Activated naive CD4-positive, alpha-beta T cell treated with Interleukin-2 at 50 U/mL for 16 hours (primary cell): ENCODE measurements at places on chromosomes 1 and 21.
A peak's percentile ranks its signal among the peaks of the same experiment; 100 is the strongest.

DNA sequence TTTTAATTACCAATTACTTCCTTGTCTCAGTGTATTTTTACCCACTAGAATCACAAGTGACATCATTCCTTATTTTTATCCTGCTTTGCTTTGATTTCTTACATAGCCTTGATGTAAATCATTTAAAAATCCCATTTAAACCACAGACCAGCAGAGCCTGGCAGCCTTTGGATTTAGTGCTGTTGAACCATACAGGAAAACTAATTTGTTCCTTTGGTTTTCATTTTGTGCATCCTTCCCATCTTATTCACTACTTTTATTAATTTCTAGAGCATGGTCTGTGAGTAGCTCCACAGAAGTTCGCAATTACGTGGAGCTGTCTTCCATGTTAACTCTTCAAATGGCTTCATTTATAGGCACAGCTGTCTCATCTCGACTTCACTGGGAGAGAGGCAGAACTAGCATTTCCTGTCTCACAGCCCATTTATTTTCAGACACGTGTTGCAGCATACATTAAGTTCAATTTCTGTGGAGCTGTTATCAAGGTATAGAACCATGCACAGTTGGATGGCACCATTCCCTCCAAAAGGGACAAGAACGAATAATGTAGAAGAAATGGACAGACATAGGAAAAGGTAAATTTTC is 235.3 kb downstream of the MRPL39 start:
- no peak for DNase-seq

DNA sequence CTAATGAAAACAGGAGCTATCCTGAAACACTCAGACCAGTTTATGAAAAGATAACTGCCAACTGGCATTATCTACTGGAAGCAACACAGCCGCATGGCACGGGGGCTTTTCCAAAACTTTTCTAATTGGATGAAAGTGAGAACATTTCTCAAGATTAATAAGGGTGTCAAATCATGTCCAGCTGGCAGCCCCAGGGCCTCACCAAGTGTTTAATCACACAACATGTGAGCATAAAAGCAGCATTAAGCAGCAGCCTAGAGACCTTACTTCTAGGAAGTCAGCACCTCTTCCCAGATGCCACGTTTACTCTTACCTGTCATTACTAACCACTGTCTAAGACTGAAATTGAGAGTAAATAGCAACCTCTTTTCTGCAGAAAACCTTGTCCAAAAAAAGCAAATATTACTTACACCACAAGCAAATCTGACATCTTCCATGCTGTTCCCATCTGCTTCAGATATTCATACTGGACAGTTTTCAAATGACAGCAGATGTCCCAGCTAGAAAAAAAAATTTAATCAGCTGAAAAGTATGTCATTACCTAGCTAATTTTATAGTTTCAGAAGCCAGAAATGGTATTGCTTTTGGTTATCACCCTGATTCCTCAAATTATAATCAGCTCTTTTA is 341.5 kb upstream of the ZP4 start:
- DNase-seq: no peak

- DNase-seq: no peak
Measured at GRCh38 chr1:21525340-21525717, 16.1 kb downstream of the ALPL start.

DNA sequence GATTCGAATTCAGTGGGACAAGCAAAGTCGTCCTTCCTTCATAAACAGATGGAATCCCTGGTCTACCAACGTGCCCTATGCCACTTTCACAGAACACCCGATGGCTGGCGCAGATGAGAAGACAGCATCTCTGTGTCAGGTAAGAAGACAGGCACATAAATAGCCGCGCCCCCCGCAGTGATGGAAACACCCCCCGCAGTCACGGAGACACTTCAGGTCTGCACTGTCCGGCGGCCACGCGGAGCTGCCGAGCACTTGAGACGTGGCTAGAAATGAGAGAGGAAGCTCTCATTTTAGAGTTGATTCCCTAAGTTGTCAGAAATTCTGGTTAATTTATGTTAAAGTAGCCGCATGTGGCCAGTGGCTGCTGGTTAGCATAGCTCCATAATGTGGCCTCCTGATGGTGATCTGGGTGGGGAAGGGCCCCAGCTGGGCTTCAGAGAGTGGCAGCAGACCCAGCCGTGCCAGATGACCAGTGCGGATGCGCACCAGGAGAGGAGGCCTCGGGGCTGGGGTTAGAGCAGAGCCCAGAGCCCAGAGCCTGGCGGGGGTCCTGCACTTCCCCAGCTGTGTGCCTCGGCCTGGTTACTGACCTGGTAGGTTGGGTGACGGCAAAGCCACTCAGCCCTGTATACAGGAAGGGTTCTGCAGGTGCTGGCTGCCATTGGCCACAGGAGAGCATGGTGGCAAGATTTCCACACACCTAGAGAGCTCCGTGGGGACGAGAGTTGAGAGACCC is 2.9 kb downstream of the TPRG1L start:
- DNase-seq: no peak

DNA sequence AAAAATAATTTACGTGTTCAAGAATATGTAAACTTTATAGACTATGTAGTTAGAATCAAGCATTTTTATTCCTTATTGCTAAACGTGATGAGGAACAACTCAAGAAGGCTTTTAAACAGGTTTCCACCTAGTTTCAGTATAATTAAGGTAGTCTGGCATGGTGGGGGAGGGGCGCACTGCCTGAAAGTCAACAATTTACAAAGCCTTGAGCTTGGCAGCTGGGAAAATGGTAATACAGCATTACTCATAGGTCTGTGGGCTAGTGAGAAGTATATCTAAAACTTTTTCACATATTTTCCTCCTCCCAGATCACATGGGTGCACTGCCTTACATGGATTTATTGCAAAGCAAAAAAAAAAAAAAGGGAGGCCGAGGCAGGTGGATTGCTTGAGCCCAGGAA is 75.2 kb downstream of the EVI5 start:
- DNase-seq: no peak

GRCh38 chr1:10909697-10910680 is 102.5 kb upstream of the TARDBP start:
- DNase-seq: peak; percentile 79

GRCh38 chr1:183638649-183639387 is 3.2 kb upstream of the ARPC5 start:
- no peak for DNase-seq

DNA sequence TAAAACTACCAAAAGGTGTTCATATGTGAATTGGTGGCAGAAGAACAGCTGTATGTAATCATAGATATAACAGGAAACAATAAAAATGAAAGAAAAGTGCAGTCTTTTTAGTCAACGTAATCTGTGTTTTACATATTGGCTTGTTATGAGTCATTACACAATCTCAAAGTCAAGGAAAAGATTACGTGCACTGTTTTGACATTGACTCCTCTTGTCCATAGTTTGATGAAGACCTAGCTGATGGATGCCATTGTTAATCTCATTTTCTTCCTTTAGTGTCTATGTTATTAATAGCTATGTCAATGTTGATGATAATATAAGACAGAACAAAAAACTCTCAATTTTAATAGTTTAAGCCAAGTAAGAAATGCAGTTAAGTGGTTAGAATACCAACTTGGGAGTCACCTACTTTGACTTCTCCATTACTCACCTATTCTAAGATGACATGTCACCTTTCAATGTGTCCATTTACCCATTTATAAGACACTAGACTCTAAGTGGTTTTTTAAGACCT is 84.5 kb upstream of the SAMSN1 start:
- DNase-seq: no peak

- no peak for DNase-seq
Measured at GRCh38 chr1:45348020-45348419, 7.8 kb upstream of the MUTYH start.

DNA sequence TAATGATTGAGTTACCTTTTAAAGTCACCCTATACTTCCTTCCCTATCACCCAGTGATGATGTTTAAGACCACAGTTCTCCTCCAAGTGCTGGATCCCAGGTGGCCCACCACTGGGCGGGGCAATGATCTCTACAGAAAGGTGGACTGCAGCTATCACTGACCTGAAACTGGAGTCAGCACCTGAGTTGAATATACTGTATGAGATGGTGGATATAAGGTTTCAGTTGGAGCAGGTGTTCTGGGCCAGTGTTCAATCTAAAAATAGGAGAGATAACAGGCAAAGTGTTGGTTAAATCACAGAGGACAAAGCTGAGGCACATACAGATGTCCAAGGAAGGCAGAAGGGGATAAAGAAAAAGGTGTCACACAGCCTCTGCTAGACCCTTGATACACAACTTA is 96.6 kb downstream of the SIPA1L2 start:
- no peak for DNase-seq

DNA sequence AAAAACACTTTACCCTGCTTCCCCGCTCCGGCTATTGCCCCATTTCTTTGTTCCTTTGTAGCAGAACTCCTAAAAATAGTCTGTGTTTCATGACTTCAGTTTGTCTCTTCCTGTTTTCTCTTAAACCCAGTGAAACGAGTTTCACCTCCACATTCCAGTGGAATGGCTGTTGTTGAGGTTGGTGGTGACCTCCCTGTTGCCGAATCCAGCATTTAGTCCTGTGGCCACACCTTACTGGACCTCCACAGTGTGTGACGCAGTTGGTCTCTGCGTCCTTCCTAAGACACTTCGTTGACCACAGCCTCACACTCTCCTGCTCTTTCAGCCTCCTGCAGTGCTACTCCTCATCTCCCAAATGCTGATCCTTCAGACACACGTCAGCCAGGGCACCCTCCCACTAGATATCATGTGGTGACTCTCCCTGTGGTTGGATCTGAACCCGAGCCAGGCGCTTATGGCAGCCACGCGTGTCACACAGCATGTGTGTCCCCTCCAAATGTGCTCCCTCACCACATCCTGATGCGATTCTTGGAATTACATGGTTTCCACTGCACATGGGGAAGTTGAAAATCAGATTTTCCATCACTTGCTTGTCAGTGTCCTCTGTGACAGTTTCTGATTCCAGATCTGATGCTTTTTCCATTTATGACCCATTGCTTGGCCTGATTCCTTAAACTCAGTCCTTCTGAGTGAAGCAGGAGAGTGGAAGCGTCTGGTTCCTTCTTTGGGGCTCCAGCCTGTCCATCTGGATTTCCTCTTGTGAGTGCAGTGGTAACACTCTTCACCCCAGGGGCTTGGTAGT is 99.1 kb upstream of the ARTN start:
- DNase-seq: no peak

DNA sequence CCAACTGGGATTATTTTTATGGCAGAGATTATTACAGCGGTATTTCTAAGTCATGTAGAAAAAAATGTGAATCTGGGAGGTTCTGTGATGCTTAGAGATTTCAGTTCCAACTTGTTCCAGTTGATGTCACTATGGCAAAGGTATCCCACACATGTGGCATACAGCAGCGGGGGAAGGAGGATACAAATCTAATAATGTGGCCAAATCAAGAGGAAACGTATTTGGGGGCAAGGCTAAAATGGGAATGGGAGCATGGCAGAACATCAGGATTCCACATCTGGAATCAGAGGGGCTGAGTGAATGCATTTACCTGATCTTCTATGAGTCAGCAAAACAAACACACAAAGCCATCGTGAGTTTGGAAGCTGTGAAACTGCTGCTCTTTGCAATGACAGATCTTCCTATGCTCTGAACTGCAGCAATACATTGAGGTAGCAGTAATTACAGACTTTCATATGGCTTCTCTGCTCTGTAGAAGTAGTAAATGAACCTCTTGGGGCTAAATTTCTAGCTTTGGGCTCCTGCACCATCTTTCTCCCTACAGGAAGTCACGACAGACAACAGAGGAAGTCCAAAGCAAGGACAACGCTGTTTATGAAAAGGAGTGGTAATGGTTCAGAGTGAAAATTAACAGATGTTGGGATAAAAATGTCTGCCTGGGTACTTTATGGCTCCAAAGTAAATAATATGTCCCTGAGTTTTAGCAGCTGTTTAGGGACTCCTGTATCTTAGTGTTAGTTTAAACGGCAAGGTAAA is 55.5 kb downstream of the GABPA start:
- no peak for DNase-seq

- peak; percentile 29 for DNase-seq
Measured at GRCh38 chr1:228555074-228555994, 68.2 kb downstream of the RNF187 start.

DNA sequence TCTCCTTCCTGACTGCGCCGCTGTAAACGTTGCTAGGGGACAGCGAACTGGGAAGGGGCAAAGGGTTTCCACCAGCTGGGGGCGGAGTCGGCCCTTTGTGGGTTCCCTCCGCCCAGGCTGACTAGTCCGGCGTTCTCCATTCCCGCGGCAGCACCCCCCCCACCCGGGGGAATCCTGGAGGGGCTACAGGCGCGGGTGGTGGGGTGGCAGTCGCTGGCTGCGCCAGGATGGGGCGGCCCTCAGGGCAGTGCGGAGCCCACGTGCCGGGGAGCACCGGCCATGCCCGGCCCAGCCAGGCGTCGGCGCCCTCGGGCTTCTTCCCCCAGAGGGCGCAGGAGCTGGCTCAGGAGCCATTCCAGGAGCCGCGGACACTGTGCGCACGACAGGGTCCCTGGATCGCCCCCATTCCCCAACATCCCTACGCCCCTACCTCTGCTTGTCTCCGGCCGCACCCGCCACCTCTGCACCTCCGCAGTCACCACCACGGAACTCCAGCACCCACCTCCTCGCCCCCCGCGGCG is 476 bp downstream of the BATF3 start:
- DNase-seq: peak; percentile 64

DNA sequence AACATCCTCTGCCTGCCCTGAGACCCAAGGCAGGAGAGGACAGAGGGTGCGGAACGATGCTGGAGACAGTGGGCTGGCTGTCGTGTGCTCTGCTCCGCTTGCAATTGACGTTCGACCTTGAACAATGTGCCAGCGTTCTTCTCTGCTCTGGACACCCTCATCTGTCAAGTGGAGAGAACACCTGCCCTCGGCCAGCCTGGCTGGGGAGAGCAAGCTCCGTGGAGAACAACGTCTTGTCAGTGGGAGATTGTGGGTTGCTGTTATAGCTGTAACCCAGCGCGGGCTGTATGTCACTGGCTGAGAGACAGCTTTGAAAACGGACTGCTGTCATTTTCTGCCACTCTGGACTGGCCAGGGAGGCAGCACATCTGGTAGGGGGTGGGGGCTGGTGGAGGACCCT is 14.7 kb downstream of the KIAA1614 start:
- DNase-seq: no peak

DNA sequence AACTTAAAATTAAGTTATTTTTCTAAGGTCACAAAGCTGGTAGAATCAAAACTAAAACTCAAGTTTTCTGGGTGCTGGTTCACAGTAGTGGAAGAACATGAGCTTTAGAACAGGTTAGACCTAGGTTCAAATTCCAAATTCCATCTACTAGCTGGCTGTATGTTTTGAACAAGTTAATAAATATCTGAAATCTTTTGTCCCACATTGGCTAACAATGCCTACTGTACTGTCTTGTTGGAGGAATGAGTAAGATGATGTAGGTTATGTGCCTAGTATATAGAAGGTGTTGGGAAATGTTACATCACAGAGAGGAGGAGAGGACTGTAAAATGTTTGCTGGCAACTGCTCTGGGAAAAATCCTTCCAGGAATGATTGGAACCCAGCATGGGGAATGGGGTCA is 14.0 kb upstream of the CD247 start:
- no peak for DNase-seq

DNA sequence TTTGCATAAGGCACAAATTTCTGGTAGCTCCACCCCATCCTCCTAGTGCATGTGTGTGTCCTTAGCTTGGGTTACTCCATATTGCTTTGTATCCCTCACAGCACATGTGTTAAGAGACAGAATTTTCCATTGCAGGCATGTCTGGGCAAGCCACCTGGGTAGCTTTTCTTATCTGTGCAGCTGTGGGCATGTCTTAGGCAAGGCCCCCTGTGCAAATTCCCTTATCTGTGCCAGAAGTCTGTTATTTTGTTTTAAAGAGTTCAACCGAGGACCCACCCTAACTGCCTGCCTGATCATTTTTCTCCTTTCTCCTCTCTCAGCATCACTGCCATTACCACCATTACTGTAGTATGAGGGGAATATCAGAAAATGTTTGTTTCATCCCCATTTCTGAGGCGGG is 131.9 kb downstream of the CYYR1 start:
- no peak for DNase-seq

GRCh38 chr1:101262630-101263348 is 26.0 kb downstream of the S1PR1 start:
- no peak for DNase-seq
